Forelimb muscle (tissue), 1 donor: ENCODE measurements at places on chromosomes 3 and 15. TPM values are rescaled to one million over a fixed set of nuclear protein-coding genes. Genes with fewer than 3 reads are reported as not detected.

ACKR4 gene
- polyA plus RNA-seq: 1.6 TPM

GOLGA6A gene
- 0.53 TPM for polyA plus RNA-seq

SFMBT1 gene
- 7.8 TPM for polyA plus RNA-seq

ABHD17C gene
- 5.0 TPM for polyA plus RNA-seq

ARGFX gene
- polyA plus RNA-seq: not detected

MCF2L2 gene
- polyA plus RNA-seq: 0.25 TPM

IFT122 gene
- polyA plus RNA-seq: 33.2 TPM

RTP1 gene
- not detected for polyA plus RNA-seq

SERPINI2 gene
- 0.20 TPM for polyA plus RNA-seq

DUSP7 gene
- 18.5 TPM for polyA plus RNA-seq

CHRNA3 gene
- 0.29 TPM for polyA plus RNA-seq

EMC7 gene
- 46.1 TPM for polyA plus RNA-seq

AQP9 gene
- polyA plus RNA-seq: not detected

IMPG2 gene
- 1.8 TPM for polyA plus RNA-seq

SCAMP2 gene
- polyA plus RNA-seq: 48.0 TPM

ZNF660 gene
- polyA plus RNA-seq: 4.1 TPM

C3orf85 gene
- polyA plus RNA-seq: not detected

C3orf20 gene
- polyA plus RNA-seq: 0.11 TPM

ATP13A5 gene
- polyA plus RNA-seq: 0.63 TPM

PRR20G gene
- not detected for polyA plus RNA-seq

GABRR3 gene
- polyA plus RNA-seq: not detected

GOLGA6D gene
- 0.30 TPM for polyA plus RNA-seq

LDHAL6B gene
- polyA plus RNA-seq: 0.14 TPM

CHL1 gene
- 2.2 TPM for polyA plus RNA-seq

CEP19 gene
- 1.6 TPM for polyA plus RNA-seq

PP2D1 gene
- 0.39 TPM for polyA plus RNA-seq

FBXO40 gene
- 3.4 TPM for polyA plus RNA-seq

STRIT1 gene
- 49.3 TPM for polyA plus RNA-seq

AMIGO3 gene
- polyA plus RNA-seq: 2.7 TPM

KLF15 gene
- 1.7 TPM for polyA plus RNA-seq

GP9 gene
- 0.42 TPM for polyA plus RNA-seq

SCN11A gene
- 2.5 TPM for polyA plus RNA-seq

ACAD11 gene
- polyA plus RNA-seq: 11.3 TPM

MYO9A gene
- polyA plus RNA-seq: 30.9 TPM

TPM1 gene
- polyA plus RNA-seq: 6,078 TPM

ACAP2 gene
- 17.8 TPM for polyA plus RNA-seq

DNAH12 gene
- polyA plus RNA-seq: 0.71 TPM

ZNF774 gene
- 2.9 TPM for polyA plus RNA-seq

TGM5 gene
- 0.16 TPM for polyA plus RNA-seq

P2RY1 gene
- polyA plus RNA-seq: 4.8 TPM

GOLGA8R gene
- polyA plus RNA-seq: 9.1 TPM
